ENCODE measurements at places on chromosomes 7 and 10.

DNA sequence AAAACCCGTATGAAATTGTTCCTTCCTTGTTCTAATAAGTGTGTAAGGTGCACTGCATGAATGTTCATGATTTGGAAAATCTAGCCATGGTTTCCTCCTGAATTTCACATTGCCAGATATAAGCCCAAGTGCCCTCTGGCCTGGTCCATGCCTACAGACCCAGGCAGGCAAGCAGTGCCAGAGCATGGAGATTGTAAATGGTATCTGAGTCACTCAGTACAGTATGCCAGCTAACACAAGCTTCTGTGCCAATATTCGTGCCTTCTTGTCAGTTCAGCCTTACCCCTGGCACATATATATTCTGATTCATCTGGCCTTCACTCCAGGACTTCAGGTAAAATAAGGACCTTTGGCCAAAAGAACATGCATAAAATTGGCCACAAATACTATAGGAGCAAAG lies 38.4 kb upstream of the PDE1C start:
- no peak for DNase-seq

- DNase-seq: no peak
These were observed 12.0 kb upstream of the SCART1 start for GRCh38 chr10:133441780-133442179.

GRCh38 chr7:2358968-2359527 lies 4.4 kb downstream of the EIF3B start:
- DNase-seq: no peak

GRCh38 chr7:24965831-24966708 lies 13.9 kb downstream of the OSBPL3 start:
- no peak for DNase-seq

GRCh38 chr10:31037749-31038148 lies 6.1 kb upstream of the ZNF438 start:
- no peak for DNase-seq

DNA sequence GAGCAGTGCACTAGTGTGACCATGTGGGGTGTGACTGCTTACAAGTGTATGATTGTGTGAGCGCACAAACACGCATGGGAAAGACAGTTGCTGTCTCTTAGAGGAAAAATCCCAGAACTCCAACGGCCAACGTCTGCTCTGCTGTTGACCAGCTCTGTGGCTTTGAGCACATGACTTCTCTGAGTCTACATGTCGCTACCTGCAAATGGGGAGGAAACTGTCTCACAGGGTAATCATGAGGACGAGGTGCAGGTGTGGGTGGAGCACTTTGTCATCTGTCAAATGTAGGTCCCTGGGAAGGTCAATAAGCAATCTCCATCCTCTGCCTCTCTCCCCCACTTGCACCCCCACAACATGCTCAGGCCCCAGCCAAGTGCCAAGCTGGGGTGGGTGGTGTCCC lies 31.2 kb upstream of the TLX1 start:
- DNase-seq: no peak

- DNase-seq: no peak
These were observed 966.8 kb downstream of the LRMDA start for GRCh38 chr10:76398043-76398710.

DNA sequence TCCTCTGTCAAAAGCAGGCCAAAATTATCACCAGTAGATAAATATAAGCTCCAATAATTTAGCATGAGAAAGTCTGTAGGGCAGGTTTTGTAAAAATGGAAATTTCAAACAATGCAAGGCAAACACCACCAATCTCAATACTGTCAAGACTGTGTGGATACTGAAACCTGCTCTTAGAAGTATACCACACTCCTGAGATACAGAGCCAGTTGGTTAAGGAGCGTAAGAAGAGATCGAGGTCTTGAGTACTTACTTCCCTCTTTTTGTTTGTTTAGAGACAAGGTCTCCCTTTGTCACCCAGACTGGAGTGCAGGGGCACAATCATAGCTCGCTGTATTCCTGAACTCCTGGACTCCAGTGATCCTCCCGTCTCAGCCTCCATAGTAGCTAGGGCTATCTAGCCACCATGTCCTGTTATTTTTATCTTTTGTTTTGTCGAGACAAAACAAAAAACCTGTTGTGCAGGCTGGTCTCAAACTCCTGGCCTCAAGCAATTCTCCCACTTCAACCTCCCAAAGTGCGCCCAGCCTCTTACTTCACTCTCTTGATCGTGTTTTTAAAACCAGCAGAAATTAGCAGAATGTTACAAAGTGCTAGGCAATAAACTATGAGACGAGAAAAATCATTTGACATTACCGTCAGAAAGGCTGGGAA lies 205.7 kb downstream of the PARD3 start:
- no peak for DNase-seq

GRCh38 chr10:37434091-37434490 lies 308.7 kb downstream of the ANKRD30A start:
- DNase-seq: no peak

DNA sequence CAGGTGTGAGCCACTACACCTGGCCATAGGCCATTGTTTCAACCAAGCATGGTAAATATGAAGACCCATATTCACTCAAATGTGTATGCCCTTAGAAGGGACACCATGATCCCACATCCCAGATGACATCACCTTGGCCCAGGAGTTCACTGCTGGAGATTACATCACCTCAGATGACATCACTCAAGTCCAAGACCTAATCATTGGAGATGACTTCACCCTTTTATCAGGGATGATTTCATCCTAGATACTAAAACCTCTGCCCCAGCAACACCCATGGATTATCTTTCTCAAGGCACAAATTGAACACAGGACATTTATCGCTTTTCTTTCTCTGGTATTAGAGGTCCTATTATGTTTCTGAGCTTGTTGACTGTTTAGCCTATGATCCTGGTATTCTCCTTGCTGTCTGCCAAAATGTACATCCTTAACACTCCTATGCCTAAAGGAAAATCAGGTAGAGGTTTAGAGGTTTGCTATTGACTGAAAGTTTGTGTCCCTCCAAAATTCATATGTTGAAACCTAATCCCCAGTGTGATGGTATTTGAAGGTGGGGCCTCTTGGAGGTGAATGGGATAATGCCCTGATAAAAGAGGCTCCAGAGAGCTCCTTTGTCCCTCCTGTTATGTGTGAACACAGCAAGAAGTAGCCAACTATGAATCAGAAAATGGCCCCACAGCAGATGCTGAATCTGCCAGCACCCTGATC lies 9.8 kb upstream of the CYP2C18 start:
- no peak for DNase-seq

GRCh38 chr10:108849688-108850087 lies 1073.6 kb downstream of the XPNPEP1 start:
- DNase-seq: no peak

DNA sequence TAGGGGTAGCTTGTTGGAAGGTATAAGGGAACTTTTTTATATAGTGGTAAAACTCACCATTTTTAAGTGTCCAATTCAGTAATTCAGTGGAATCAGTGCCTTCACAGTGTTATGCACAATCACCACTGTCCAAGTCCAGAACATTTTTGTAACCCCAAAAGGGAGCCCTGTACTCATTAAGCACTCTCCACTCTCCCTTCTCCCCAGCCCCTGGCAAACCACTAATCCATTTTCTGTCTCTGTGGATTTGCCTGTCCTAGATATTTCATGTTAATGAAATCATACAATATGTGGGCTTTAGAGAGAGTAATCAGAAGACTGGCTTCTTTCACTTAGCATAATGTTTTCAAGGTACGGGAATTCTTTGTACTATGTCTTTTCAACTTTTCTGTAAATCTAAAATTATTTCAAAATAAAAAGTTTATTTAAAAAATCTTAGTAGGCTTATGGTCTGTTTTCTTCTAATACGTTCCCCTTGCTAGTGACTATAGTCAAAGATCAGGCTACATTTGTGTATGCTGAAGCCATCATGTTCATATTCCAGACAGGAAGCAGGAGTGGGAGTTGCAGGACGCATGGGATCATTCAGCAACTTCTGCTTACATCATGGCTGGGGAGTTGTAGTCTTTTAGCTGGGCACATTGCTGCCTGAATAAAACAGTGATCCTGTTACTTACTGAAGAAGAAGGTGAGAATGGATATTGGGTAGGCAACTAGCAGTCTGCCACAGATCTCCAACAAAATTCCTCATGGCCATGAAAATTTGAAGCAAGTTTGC lies 35.4 kb upstream of the TAX1BP1 start:
- no peak for DNase-seq

DNA sequence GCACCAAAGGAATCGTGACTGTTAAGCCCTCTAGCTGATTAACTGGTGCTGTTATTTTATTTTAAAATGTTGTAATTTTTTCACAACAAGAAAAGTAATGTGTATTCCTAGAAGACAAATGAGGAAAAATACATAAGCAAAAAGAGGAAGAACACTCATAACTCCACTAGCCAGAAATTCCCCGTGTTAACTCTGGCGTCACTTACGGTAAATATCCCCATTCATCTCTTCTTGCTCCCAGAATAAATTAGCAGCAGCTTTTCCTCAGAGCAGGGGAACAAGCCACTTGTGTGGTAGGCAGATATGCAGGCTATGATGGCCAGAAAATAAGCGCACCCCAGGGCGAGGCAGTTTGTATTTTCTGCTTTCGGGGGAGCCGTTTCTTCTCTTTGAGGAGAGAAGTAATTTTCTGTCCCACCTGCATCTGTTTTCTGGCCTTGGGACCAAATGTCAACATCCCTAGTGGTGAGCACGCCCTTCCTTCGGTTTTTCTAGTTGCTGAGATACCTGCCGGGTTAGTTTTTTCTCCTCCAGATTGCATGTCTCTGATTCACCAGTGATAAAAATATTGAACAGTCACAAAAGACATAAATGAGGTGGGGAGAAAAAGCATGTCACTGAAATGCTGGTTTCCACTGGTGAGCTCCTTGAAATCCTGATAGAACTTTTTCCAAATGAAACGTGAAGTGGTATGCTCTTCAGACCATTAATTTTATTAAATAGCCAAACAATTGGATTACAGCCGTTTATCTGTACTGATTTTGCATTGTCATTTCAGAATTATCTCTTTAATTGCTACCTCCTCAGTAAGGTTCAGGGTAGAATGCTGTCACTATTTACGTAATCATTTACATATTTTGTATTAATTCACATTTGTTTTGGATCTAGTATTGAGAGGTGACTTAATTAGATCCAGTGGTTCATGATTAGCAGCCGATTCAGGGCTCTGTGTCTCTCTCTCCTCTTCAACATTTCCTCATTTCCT lies 268.1 kb downstream of the CAMK1D start:
- no peak for DNase-seq

GRCh38 chr10:52172581-52172980 lies 141.5 kb upstream of the DKK1 start:
- no peak for DNase-seq

GRCh38 chr10:132443605-132443982 lies 46.6 kb downstream of the PWWP2B start:
- peak; percentile 58 for DNase-seq

GRCh38 chr7:28096713-28097112 lies 83.9 kb downstream of the JAZF1 start:
- DNase-seq: peak; percentile 14

DNA sequence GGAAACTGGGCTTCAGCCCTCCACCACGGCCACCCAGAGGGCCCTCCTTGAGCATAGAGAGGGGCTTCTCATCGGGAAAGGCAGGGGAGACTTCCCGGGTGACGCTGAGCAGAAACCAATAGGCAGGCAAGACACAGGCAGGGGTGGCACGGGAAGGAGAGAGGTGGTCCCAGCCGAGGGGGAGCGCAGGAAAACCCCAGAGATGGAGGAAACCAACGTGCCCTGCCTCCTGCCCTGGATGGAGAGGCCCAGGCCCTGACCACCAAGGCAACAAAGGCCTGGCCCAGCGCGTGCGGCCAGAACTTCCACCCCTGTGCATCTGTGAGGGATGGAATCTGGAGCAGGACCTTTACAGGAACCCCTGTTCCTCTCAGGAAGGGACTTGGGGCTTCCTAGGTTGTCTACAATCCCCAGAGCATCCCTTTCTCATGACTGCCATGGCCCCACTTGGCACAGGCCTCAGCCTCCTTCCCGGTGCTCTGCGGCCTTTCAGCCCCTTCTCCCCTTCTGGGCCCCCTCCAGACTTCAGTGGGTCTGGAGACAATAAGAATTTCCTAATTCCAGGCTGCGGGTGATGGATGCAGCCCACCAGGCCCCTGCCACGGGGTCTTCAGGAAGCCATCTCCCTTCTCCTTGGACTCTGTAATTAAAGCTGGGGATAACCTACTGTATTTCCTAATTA lies 137.0 kb upstream of the RET start:
- DNase-seq: no peak

DNA sequence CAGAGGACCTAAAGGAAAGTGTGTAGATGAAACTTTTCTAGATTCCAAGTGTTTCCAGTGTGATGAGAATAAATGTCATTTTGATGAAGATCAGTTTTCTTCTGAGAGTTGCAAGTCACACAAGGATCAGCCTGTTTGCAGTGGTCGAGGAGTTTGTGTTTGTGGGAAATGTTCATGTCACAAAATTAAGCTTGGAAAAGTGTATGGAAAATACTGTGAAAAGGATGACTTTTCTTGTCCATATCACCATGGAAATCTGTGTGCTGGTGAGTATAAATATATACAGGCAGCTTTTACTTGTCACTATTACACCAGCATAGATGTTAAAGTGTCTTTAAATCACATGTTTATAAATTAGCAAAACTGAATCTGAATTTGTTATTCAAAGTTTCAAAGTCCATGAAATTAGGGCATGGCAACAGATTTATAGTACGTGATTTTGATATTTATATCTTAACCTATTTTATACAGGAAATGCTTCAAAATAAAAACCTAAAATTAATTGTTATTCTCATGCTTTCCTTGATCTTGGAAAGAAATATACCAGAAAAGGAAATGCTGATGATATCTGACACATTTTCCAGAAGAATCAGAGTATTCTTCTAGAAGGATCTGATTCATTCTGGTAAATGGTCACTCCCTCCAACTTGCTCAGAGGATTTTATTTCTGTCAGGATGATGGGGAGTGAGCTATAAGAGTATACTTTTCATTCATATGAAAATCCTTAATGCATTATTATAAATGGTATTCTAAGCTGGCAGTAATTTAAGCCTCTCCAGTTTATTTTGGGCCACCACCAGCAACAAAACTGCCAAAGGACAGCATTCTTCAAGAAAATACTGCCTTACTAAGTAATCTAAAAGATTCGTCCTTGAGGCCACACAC lies 71.4 kb downstream of the ITGB8 start:
- no peak for DNase-seq

DNA sequence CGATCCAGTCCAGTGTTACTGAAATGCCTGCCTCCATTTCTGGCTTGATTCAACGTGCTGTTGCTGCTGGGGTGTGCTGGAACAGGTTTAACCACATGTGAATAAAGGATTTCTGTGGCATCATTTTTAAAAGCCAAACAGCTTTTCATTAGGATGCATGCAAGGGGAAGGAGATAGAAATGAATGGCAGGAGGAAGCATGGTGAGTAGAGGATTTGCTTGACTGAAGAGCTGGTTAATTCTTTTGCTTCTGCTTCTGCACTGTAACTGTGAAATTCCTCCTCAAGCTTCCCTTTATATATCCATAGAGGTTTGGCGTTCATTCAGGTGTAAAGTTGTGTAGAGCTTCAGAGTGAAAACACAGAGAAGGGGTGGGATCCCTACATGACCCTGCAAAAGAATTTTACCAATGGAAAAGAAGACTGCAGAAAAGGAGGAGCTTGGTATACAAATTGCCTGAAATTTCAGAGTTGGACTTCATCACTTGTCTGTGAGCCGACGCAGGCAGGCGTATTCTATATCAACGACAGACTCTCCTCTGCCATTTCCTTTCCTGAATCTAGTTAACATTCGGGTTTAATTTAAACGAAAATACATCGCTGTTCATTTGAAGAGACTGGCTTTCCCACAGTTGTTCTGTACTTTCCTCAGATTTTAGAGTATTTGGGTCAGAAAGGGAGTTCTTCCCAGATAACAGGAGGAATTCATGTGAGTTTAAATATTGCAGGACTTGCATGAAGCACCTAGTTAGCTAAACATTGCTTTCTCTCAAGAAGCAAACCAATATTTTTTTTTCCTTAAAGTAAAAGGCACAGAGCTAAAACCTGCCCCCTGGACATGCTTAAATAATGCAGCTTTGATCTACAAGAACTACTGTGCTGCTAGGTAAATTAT lies at the start of gene SOSTDC1:
TSS of gene SOSTDC1 (minus strand) at position 270 of the 893 bp plus-strand sequence. CDS start at position 200, 70 bp downstream.
- DNase-seq: no peak

Data from T-helper 9 cell (primary cell).